ENCODE measurements at places on chromosomes 7 and 10.
A peak's percentile ranks its signal among the peaks of the same experiment; 100 is the strongest.

- no peak for DNase-seq
Measured at GRCh38 chr7:158461824-158462223, 125.8 kb downstream of the PTPRN2 start.

GRCh38 chr7:134712196-134712595 lies 65.5 kb downstream of the BPGM start:
- DNase-seq: no peak

DNA sequence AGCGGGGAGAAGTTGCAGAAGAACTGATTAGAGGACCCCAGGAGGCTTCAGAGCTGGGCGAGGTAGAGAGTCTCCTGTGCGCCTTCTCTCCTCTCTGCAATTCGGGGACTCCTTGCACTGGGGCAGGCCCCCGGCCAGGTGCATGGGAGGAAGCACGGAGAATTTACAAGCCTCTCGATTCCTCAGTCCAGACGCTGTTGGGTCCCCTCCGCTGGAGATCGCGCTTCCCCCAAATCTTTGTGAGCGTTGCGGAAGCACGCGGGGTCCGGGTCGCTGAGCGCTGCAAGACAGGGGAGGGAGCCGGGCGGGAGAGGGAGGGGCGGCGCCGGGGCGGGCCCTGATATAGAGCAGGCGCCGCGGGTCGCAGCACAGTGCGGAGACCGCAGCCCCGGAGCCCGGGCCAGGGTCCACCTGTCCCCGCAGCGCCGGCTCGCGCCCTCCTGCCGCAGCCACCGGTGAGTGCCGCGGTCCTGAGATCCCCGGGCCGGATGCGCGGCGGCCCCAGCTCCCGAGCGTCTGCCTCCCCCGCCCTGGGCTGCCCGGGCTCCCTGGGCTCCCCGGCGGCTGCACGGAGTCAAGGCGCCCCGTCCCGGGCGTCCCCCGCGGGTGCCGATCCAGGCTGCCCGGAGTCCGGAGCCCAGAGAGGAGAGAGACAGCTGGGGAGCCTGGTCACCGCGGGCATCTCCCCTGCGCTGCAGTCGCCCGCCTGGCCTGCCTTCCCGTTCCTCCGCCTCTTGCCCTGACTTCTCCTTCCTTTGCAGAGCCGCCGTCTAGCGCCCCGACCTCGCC lies at the start of gene PLAU:
TSS of gene PLAU (plus strand) at position 369 of the 789 bp plus-strand sequence. CDS start 424 bp downstream, outside the sequence.
- DNase-seq: no peak

- no peak for DNase-seq
Measured at GRCh38 chr10:18719811-18720210, 60.6 kb downstream of the ARL5B start.

- no peak for DNase-seq
Measured at GRCh38 chr10:103040418-103040817, 122.3 kb downstream of the CNNM2 start.

DNA sequence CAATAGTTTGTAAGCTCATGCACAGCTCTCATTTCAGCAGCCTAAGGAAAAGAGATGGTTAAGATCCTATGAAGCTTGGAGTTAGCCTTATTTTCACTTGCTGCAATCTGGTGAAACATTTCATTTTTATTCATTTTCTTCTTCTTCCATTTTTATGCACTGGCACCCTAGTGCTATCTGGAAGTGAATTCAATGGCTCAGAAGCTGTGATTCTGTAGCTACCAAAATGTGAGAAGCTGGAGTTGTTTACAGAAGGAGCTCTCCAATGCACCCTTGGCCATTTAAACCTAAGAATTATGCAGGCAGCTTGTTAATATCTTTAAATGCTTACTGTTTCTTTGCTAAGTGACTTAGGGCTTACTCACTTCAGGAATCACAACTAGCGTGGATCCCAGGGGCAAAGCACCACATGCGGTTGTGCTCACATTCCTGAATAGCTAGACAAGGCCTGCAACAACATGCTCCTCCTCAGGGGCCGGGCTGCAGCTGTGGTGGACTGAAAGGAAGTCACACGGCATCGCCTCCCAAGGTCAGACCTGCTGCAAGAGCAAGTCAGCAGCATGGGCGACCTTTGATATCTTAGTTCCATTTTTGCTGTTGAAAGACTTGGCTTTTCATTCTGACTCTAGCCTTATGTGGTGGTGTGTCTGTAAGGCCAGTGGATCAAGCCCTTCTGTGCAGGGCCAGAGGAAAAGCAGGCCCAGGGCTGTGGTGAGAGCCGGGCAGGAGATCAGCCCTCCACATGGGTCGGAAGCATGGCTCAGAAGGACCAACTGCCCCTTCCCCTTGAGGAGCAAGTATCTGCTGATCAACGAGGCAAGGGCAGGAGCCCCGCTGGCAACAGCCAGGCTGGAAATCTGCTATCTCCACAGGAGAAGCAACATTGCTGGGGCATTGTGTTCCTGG lies 91.9 kb upstream of the MBL2 start:
- no peak for DNase-seq

DNA sequence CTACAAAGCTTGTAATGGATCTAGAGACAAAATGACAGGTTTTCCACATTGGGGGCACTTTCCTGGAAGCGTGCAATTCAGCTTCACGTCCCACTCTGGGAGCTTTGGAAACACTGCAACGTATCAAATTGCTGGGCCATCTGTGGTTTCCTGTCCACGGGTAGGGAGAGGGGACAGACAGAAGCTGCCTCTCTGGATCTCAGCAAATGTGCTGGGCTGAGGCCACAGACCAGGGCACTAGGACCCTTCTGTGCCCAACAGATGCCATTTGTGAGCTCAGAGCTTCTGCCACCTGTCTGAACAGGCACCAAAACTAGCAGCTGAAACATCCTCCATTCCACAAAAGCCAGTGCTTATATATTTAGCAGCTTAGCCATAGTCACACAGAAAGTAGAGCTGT lies 40.9 kb upstream of the FRMD4A start:
- no peak for DNase-seq

DNA sequence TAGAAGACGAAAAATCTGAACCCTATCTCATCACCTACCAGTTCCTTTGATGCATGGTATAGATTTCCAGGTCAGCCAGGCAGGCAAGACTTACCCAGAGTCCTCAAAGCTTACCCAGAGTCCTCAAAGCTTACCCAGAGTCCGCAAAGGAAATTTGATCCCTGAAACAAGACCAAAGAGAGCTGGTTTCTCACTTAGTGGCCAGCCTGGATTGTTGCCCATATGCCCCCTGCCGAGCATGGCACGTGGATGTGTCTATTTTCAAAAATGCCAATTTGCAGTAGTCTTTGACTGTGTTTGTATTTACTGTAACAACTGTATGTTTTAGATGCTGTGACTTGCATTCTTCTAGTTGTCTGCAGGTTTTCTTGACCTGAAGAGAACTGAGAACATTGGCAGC lies 120.2 kb upstream of the STARD3NL start:
- DNase-seq: no peak

GRCh38 chr10:79054203-79055099 lies 14.3 kb upstream of the ZMIZ1 start:
- no peak for DNase-seq

DNA sequence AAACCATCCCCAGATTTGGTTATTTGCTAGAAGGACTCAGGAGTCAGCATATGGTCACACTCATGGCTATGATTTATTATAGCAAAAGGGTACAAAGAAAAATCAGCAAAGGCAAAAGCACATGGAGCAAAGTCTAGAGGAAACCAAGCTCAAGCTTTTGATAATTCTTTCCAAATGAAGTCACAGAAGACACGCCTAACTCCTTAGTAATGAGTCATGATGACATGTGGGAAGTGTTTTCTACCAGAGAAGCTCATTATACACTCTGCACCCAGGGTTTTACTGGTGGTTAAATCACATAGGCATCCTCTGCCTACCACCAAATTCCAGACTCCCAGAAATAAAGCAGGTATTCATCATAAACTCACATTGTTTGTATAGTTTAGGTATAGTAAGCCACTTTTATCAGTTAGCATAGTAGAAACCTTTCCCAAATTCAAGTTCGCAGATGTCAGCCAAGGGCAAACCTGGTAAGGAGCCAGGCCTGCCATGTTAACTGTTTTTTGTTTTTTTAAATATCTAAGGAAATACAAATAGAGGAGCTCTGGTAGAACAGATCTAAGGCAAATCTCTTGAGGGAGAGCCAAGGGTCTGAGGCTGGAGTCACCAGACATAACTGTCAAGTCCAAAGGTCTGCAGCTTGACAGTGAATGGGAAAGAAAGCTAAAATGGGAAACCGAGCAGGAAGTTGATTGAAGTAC lies 15.4 kb upstream of the HIBADH start:
- DNase-seq: no peak

GRCh38 chr7:140062118-140062527 lies 628 bp downstream of the PARP12 start:
- peak; percentile 30 for DNase-seq

GRCh38 chr7:97025130-97025499 lies 484 bp upstream of the DLX5 start:
- no peak for DNase-seq

- DNase-seq: no peak
Measured at GRCh38 chr10:12750526-12751201, 250.8 kb downstream of the CCDC3 start.

- no peak for DNase-seq
Measured at GRCh38 chr10:51097546-51097945, 23.3 kb downstream of the PRKG1 start.

DNA sequence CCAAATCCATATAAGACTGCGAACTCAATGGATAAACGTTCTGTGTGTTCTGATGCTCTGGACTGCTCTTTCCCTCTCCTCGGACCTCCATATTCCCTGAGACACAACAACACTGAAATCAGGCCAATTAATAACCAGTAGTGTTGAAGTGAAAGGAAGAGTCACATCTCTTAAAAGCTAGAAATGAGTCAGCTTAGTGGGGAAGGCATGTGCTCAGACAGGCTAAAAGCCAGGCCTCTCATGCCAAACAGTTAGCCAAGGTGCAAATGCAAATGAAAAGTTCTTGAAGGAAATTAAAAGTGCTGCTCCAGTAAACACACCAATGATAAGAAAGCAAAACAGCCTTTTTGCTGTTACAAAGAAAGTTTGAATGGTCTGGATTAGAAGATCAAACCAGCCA lies 29.3 kb downstream of the TNS3 start:
- DNase-seq: no peak

DNA sequence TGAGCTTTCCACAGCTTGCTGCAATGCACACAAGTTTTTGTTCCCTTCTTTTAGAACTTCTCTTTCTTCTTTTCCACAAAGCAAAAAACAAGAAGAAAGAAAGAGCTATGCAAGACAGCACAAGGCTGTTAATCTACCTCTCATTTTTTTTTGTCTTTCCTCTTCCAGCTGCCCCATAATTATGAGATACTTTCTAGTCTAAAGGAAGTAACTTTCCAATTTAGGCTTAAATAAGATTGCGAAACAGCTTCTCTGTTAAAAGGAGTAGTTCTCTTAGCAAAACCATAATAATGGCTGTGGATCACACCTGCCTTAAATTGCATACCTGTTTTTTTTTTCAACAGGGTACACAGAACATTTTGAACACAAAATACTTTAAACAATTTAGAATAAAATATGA lies 56.0 kb downstream of the NDUFB2 start:
- DNase-seq: no peak

DNA sequence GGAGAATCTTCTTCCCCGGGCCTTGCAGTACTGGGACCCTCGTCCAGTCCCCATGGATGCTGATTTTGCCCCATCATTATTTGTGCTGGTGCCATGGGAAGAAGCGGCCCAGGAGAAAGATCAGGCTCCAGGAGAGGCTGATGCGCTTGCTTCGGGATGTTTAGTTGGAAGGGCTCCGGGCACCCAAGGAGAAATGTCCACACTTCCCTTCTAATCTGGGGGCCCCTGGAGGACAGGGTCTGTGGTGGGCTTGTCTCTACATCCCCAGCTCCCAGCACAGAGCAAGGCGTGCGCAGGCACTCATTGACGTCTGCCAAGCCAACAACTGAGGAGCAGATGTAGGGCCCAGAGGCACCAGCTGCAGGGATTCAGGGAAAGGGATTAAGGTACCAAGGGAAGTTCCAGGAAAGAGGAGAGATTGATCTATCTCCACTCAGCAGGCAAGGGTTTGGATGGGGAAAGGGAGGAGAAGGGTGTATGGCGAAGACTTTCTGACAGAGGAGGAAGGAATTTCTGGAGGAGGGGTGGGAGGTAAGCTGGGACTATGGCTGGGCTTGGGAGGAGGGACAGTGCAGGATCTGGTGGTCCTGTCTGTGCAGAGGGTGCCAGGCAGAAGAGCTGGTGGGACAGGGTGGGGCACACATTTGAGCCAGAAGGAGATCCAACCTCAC lies 38.7 kb upstream of the LEP start:
- no peak for DNase-seq

GRCh38 chr7:120280743-120281142 lies 7.8 kb downstream of the KCND2 start:
- no peak for DNase-seq

- no peak for DNase-seq
Measured at GRCh38 chr7:134905375-134905774, 80.9 kb upstream of the AGBL3 start.

GRCh38 chr10:110324201-110324804 lies 19.6 kb upstream of the SMNDC1 start:
- DNase-seq: no peak

DNA sequence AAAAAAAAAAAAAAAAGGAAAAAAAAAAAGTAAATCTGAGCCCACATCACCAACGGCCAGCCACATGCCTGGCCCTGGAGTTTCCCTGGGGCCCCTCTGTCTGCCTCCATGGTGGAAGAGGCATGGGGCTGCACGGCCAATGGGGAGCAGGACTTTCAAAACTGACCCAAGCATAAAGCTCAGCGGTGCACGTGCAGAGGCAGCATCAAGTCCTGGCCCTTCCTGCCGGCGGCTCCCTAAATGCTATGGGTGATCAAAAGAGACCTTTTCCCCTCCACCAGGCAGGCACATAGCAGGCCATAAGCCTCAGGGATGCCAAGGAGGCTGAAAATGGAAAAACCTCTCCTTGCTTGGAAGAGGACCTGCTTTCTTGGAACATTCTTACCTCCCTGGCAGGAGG lies 94.3 kb downstream of the OAT start:
- no peak for DNase-seq

- DNase-seq: no peak
Measured at GRCh38 chr10:124181656-124182055, 88.3 kb upstream of the CHST15 start.

- DNase-seq: no peak
Measured at GRCh38 chr7:134679006-134679405, 32.4 kb downstream of the BPGM start.

Measured in activated CD8-positive, alpha-beta memory T cell treated with anti-CD3 and anti-CD28 coated beads for 1 hour (primary cell).